ENCODE measurements at places on chromosomes 5 and 9.

GRCh38 chr9:98225015-98225442, 30.4 kb downstream of the TBC1D2 start:
- DNase-seq: no peak

- DNase-seq: no peak
Observed at GRCh38 chr9:18980189-18980588, 52.8 kb downstream of the SAXO1 start.

GRCh38 chr9:134895097-134895496, 14.5 kb downstream of the FCN2 start:
- no peak for DNase-seq

DNA sequence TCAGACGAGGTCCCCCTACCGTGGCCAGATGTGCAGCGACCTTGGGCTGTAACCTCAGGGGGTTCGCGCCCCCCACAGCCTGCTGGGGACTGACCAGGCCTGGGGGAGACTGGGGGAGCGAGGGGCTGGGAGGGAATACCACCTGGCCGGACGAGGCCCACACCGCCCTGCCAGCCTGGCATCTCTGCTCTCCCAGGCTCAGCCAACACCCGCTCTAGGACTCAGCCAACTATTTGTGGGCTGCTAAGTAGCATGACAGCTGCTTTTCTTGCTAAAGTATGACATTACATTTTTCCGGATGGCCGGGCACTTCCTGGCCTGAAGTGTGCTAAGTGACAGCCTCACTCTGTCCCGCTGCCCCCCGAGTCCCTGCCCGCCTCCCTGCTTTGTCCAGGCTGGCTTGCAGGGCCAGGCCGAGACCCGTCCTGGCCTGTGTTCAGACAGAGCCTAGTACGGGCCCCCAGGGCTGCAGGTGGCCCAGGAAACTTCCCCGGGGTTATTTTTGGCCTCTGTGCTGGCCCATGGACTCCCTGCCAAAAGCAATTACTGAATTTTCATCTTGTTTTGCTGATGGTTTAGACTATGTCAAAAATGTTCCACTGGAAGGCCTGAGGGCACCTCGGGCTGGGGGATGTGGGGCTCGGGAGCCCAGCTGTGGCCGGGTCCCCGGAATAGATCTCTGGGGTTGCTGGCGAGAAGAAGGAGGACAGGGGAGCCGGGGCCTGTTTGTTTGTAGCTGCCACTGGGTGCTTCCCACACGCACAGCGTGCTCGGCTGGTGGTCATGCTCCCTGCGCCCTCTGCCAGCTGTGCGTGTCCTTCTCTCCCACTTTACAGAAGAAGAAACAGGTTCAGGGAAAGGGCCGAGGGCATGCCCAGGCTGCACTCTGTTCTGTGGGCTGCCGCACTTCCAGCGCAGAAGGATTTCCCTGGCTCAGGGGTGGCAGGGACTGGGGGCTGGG, 13.4 kb upstream of the SLC2A6 start:
- no peak for DNase-seq

DNA sequence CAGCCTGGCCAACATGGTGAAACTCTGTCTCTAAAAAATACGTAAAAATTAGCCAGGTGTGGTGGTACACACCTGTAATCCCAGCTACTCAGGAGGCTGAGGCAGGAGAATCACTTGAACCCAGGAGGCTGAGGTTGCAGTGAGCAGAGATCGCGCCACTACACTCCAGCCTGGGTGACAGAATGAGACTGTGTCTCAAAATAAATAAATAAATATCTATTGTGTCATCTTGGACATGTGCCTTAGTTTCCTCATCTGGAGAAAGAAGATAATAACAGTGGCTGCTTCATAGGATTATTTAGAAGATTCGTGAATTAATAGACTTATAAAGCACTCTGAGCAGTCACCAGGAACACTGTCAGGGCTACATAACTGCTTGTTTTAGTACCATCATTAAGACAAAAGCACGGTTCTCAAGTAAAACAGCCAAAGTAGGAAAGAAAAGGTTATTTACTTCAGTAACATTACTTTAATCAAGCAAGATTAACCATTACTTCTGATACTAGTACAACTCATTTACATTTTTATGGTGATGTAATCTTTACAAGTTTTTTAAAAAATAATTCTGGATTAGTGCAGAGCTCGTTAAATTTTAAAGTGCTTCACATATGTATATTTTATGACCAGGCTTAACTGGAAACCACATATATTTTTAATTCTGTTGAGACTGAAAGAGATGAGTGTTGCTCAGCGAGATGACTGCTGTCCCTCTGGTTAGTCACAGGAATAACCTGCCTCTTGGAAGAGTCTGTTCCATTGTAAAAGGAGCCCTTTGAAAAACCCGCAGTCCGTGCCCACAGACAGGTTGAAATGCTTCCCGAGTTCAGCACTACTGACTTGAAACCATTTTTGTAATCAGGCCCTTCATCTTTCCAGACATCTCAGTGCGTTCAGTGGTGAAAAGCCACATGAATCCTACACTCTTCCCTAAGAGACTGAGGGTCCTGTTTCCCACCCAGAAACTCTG, 36.7 kb downstream of the ANKH start:
- DNase-seq: no peak

- DNase-seq: no peak
Observed at GRCh38 chr9:130283539-130284248, 18.1 kb downstream of the HMCN2 start.

- no peak for DNase-seq
Observed at GRCh38 chr5:171314728-171315385, 5.8 kb downstream of the TLX3 start.

DNA sequence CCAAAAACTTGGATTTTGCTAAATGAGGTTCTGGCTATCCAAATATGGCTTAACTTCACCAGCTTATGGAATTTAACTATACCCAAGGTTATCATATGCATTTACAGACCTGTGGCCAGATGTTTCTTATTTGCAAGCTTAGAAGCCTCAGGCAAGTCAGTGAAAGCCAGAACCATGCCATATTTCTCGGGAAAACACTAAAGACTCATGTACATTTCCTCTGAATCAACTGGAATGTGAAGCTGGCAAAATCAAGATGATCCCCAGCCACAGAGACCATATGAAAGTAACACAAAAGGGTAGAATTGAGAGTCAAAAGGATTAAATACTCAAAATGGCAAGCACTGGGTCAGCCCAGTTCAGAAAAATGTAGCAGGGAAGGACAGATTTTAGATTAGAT, 76.4 kb upstream of the SLC1A1 start:
- no peak for DNase-seq

- DNase-seq: no peak
Observed at GRCh38 chr5:138230261-138230660, 17.1 kb upstream of the CDC23 start.

Measured in activated T-helper 1 cell treated with Interleukin-2 at 50 U/mL for 16 hours (primary cell).